ENCODE measurements at places on chromosomes 12 and 14.

- DNase-seq, result peak; percentile 7
These were observed 1.6 kb upstream of the PRPH start for GRCh38 chr12:49293056-49293956.

GRCh38 chr12:121823101-121823726 lies 19.4 kb downstream of the SETD1B start:
- DNase-seq, result no peak

DNA sequence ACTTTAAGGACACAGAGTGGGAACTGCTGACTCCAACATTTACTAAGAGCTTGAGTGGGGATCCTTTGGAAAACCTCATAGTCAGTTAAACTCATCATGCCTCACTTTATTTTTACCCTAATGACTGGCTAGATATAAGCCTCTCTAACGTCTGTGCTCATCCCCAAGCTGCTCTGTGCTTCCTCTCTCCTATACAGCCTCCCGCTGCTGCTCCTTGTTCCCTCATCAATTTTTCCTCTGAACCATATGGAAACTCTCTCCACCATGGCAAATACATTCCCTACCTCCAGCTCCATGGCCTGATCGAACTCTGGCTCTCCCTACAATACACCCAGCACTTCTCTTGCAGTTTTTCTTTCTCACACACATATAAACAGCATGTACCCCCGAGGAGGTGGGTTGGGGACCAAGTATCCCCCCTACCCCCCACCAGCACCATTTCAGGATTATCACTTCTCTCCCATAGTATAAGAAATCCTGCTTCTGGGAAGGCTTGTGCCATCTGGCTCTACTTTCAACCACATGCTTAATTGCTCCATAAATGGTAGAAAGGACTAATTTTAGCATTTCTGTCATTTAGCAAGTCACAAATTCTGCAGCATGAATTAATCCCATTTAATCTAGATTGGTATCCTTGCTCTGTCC lies 39.2 kb upstream of the DYRK2 start:
- no peak for DNase-seq

DNA sequence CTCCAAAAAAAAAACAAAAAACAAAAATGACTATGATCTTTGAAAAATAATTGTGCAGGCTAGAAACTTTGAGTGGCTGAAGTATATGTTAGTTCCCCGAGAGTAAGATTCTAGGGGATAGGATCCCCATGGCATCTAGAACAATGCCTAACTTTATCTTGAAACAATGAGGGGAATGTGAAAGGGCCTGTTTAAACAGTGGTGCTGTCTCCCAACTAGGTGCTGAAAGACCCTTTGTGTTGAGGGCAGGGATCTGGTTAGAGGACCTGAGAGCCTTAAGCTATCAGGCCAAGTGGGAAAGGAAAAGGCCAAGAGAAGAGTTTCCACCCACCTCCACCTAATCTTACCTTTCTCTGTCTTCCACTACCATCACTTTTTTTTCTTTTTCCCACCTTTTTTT lies 6.8 kb upstream of the YLPM1 start:
- DNase-seq, result no peak

GRCh38 chr14:68842298-68842697 lies 49.4 kb upstream of the ZFP36L1 start:
- no peak for DNase-seq

DNA sequence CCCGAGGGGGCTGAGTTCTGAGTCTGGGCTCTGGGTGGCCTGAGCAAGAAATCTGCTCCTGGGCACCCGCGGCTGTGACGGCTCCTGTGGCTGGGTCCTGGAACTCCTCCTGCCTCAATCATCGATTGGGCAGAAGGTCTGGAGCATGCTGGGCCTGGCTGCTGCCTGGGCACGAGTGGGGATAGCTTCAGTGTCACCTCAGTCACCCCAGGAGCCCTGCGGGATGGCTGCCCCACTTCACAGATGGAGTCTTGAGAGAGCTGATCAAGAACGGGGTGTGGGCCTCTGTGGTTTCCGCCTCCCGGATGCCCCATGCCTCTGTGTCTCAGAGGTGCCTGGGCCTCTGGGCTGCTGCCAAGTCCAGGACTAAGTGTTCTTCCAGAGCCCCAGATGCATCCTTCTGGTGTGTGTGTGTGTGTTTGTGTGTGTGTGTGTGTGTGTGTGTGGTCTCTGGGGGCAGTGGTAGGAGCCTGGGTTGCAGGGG lies 185.6 kb upstream of the C14orf180 start:
- no peak for DNase-seq

GRCh38 chr12:89187507-89187906 lies 164.8 kb downstream of the DUSP6 start:
- DNase-seq, result no peak

- no peak for DNase-seq
These were observed 272.0 kb downstream of the AKAP6 start for GRCh38 chr14:32601069-32601468.

- DNase-seq, result no peak
These were observed 35.2 kb downstream of the GPR65 start for GRCh38 chr14:88040146-88040545.

GRCh38 chr12:54292931-54293241 lies 7.9 kb downstream of the NFE2 start:
- no peak for DNase-seq

GRCh38 chr14:103848175-103849077 lies 1.1 kb upstream of the PPP1R13B start:
- DNase-seq, result no peak

Measured in GM13977 (cell line).